ENCODE measurements at places on chromosomes 12 and 14.

DNA sequence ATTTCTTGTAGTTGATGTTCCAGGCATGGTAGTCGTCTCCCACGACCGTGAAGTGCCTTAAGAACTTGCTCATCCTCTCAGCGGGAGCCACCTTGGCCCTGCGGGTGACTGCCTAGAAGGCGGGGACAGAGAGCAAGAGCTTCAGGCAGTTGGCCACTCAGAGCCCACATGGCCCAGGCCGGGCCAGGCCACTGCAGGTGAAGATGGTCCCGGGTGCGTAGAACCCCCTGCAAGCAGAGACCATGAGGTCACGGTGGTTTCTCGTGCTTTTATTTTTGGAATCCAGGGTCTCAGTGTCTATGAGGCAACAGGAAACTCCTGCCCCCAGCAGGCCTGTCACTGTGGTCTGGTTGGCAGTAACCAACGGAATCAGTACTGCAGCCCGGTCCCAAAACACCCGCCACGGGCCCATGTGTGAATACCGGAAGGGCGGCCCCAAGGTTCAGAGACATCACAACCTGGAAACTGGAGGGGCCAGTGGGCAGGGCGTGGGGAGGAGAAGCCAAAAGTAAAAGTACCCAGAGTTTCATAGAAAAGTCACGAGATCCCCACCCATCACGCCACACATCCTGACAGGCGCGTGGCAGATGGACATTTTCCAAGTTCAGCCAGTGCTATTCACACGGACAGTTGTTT, 27.5 kb downstream of the HVCN1 start:
- DNase-seq, result peak; percentile 87

- DNase-seq, result no peak
These were observed 21.2 kb downstream of the TDG start for GRCh38 chr12:103986829-103987228.

GRCh38 chr12:58419196-58419760, 477.9 kb downstream of the ATP23 start:
- no peak for DNase-seq

GRCh38 chr12:131803961-131804521, 24.2 kb upstream of the MMP17 start:
- no peak for DNase-seq

DNA sequence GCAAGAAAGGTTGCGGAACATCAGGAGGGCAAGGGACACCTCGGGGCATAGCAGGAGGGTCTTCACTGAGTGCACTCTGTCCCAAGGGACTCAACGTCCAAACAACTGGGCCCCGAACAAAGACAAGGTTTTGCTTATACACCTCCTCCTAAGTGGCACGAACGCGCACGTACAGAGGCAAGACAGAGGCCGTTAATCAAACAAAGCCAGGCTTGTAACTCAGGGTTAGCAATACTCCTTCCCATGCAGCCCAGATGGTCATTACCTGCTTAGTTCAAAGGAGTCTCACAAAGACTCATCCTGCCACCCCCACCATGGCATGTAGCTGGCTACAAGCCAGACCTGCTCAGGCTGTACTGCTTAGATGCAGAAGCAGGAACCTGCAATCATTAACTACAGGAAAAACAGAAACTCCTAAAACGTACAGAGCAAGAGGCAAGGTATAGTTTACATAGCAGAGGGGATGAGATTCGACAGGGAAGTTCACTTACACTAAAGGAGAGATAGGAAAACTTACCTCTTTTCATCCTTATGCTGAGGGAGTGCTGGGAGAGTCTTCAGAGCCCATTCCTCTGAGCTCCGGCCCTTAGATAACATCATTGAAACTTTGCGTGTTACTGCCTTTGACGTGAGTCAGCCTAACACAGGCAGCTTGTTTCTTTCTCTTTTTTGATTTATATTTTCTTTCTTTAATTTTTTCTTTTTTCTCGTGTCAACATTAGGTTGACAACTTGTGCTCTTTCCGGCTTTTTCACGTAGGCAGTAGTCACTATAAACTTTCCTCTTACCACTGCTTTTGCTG, 1319.1 kb downstream of the TMEM121 start:
- DNase-seq, result peak; percentile 83

- DNase-seq, result no peak
These were observed 92.3 kb downstream of the KCNK13 start for GRCh38 chr14:90154110-90154509.

GRCh38 chr12:71719647-71720370, 33.9 kb downstream of the TMEM19 start:
- DNase-seq, result no peak

GRCh38 chr14:21055432-21056117, 2.0 kb upstream of the RNASE8 start:
- DNase-seq, result no peak

- DNase-seq, result no peak
These were observed 159.0 kb downstream of the PTPN11 start for GRCh38 chr12:112577473-112578329.

DNA sequence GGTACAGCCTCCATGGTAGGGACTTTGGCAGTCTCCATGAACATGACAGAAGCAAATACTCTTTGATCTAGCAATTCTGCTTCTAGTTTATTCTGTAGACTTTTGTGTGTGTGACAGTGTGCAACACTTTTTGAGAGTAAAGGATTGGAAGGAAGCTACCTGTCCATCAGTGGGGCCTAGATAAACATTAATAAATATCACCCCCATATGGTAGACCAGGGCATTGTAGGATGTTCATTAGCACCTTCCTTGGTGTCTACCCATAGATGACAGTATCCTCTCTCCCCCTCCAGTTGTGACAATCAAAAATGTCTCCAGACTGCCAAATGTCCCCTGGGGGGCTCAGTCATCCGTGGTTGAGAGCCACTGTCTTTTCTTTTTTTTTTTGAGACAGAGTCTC, 10.8 kb downstream of the SNRNP35 start:
- DNase-seq, result no peak

GRCh38 chr14:23181453-23181852, 2.0 kb downstream of the SLC7A8 start:
- DNase-seq, result no peak

DNA sequence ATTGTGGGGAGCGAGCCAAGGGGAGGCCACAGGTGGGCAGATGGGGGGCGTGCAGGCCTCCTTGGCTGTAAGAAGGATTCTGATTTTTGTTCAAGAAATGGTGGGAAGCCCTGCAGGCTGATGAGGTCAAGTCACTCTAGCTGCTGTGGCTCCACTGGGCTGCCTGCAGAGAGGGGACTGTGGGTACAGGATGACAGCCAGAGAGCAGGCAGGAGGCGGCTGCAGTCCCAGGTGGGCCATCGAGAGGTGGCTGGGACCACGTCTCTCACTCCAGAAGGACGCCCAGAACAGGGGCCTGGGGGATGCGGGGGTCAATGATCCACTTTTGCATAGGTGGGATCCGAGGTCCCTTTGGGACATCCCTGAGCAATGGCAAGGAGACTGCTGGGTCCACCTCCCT, 9.1 kb downstream of the NCOR2 start:
- no peak for DNase-seq

GRCh38 chr12:111150360-111150759, 218.5 kb downstream of the PHETA1 start:
- DNase-seq, result no peak

DNA sequence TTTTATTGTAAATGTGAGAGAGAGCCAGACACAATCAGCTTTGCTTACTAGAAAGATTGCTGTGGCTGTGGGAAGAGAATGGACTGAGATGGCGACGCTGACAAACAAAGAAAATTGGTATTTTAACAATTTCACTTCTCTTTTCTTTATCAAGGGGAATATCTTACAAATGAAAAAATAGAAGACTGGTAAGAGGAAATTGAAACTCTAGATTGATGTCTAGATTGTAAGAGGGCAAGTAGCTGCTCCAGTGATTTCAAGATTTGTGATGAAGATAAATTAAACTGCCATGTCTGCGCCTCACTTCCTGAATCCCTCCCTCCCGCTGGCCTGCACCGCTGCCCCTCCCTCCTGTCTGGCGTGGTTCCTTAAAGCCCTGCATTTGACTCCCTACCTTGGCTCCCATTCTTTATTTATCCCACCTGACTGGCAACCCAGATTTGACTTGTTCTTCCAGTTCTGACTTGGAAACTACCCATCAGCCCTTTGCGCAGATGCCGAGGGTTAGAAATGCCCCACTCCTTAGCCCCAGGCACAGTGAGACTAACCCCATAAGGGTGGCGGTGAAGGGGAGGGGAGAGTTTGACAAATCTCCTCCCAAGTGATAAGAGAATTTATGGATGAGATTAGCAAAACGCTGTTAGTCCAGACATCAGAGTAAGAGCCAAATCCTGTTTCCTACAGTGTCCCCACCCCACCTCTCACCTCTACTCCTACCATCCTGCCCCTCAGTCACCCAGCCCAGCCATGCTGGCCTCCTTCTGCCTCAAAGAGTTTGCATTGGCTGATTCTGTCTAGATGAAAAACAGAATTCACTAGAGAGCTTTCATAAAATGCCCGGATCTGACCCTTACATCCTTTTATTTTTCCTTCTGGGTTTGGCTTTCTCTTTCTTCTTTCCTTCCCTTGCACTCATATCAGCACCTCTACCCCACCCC, 125.3 kb upstream of the ATF7IP start:
- DNase-seq, result no peak

- DNase-seq, result no peak
These were observed 33.2 kb upstream of the RAD51AP1 start for GRCh38 chr12:4505376-4505986.

DNA sequence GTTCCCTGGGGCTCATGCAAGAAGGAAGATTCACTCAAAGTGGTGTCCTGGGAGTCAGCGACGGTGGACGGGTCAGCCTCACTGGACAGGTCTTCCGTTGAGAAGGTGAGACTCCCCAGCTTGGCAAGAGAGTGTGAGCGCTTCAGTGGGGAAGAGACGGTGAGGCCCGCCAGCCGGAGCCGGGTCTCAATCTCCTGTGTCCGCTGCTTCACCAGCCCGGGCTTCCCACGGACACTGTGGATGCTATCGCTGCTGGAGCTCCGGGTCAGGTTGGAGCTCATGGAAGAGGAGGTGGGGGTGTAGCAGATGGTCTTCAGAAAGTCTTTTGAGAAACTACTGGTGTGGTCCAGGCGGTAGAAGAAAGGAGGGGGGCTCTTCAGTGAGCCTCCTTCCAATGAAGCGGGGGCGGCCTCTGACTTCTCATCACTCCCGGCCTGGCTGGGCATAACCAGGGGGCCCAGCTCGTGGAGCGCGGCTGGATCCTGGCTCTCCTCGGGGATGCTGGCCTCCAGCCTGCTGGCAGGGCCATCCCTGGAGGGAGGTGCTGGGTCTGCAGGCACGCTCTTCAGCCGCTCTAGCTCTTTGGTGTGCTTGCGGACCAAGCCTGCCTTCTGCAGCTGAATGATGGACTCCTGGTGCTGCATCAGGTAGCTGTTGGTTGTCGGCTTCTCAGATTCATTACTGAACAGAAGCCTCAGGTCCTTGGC, 56.9 kb upstream of the CORO1C start:
- no peak for DNase-seq
